ENCODE measurements at places on chromosomes 4 and X.

- no peak for DNase-seq
These were observed 87.5 kb downstream of the MAMLD1 start for GRCh38 chrX:150450519-150451177.

DNA sequence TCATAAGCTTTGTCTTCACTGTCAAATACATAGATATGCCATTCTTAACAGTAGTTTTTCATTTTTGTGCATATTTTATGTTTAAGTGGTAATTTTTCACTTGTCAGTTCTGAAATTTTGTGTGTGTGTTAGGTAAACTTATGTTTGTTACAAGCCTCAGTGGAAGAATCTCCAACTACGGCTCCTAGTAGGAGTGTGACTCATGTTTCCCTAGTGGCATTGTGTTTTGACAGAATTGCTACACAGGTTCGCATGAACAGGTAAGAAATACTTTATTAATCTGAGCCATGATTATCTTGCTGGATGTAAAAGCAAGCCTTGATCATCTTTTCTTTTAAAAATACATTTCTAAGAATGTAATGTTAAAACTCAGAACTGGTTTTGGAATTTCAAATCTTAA lies 94.4 kb downstream of the BLTP1 start:
- DNase-seq: no peak

GRCh38 chr4:17280261-17281018 lies 231.4 kb downstream of the QDPR start:
- no peak for DNase-seq

DNA sequence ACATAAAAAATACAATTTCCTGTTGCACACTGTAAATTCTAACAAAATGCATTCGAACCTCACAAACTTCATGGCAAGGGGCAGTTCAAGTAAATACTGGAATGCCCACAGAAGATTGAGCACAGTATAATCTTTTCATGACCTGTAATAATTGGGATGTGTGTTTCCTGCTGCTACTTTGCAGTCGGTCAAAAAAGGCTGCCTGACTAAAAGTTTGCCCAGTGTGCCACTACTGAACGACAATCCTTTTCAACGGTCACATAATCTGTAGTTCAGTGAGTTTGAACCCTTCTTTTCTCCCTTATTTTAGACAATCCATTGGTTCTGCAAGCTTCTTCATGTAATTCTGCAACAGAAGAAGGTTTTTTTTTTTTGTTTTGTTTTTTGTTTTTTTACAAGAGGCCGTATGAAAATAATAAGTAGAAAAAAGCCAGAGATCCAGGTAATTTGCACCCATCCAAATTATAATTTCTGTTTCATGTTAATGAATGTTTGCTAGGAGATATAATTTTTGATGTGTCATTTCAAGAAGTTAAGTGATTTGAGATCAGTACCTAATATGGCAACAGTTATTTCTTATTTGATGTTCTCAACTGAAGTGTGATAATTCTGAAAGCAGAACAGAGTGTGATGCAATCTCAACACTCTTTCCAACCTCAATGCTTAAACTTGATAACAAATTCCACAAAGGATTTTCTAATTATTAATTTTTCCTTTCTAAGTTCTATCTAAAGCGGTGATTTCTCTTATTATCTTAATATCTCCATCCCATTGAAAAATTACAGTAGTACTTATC lies 237.6 kb downstream of the FSTL5 start:
- DNase-seq: no peak

DNA sequence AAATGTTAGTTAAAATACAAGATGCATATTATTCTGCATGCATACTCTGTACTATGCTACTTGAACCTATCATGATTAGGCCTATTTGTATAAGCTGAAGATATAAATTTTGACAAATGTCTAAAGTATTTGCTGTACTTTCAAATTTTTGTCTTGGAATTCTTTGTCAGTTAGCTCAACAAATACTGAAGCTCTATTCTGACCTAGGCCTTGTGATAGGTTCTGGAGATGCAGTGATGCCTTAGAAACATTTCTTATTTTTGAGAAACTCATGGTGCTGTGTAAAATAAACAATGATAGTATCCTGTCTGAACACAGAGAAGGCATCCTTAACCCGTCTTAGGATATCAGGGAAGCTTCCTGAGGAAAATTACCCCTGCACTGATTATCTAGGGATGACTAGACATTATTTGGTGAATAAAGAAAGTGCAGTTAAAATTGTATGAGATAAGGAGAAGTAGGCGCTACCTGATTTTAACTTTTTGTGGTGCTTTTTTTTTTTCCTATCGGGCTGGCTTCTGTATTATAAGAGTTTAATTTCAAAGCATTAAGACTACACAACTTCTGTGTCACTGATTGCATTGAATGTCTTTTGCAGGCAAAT lies 43.4 kb downstream of the MOB1B start:
- DNase-seq: no peak

GRCh38 chrX:111170017-111170416 lies 74.0 kb downstream of the PAK3 start:
- DNase-seq: no peak

DNA sequence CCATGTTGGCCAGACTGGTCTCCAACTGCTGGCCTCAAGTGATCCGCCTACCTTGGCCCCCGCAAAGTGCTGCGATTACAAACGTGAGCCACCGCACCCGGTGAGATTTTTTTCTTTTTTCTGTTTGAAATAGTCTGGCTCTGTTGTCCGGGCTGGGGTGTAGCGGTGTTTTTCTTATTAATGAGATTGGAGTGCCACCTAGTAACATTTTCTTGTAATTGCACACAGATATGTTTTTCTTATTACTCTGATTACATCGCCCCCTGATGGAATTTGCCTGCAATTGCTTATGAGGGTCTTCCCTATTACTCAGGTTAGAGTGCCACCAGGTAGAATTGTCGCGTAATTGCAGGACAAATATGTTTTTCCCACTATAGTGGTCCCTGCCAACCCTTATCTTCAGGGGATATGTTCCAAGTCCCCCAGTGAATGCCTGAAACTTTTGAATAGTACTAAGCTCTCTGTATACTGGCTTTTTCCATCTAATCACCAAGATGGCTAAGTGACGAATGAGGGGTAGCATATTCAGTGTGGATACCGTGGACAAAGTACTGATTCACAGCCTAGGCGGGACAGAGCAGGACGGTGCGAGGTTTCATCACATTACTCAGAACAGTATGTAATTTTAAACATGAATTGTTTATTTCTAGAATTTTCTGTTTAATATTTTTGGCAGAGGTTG lies 8.6 kb upstream of the PDHA1 start:
- no peak for DNase-seq

- no peak for DNase-seq
These were observed 186.5 kb downstream of the MSL3 start for GRCh38 chrX:11944501-11944900.

DNA sequence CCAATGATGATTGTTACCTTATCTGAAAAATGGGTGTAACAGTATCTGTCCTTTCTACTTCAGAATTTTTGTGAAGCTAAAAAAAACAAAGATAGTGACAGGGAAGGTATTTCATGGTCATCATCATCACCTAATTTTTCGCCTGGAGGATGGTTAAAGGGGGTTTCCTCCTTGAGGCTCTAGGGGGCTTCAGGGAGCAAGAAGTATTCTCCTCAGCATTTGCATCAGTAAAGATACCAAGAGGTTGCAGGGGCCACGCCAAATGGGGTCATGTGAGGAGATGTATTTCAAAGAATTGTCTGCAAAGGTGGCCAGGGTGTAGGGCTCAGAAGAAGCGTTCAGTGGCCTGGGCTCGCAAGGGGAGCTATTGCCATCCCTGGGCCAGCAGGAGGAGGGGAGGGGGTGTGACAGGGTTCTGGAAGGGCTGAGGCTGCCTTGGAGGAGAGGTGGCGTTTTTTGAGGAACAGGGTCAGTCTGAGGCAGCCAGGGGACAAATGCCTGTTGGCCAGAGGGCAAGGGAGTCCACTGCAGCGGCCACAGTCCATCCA lies 7.3 kb upstream of the NSG1 start:
- DNase-seq: no peak

GRCh38 chr4:104829761-104830160 lies 316.9 kb upstream of the TET2 start:
- no peak for DNase-seq

DNA sequence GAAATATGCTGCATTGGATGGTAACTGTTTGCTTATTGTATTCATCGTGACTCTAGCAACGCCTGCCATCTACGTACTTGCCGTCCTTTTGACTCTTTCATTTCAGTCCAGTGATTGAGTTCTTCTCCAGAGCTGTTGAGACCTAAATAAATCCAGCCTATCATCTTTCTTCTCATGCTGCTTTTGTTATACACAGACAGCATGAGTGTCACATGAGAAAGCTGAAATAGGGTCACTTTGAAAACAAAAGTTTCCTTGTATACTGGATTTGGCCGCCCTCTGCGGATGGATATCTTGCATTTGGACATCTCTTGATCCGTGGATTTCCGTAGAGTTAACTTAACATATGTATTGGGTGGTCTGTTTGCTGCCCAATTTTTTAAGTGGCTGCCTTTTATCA lies 67.2 kb downstream of the TMPRSS11F start:
- no peak for DNase-seq

GRCh38 chr4:123060039-123060770 lies 137.8 kb upstream of the NUDT6 start:
- DNase-seq: no peak

DNA sequence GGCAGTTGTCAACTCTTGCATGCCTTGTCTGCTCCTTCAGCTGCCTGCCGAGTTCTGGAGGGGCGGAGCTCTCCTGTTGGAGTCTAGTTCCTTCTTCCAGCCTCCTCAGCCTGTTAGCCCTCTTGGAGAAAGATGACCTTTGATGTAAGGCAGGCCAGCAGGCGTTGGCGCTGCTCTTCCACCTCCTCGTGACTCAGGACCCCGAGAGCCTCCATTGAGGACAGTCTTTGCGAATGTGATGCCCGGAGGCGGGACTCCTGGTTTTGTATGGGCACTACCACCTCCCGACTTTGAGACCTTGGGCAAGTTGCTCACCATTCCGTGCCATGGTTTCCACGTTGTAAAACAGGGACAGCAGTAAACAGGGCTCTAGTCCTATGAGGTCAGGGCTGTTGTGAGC lies 108.3 kb downstream of the TENM3 start:
- DNase-seq: no peak

GRCh38 chr4:75555294-75556164 lies at the start of gene ODAPH:
Gene ODAPH, plus strand, starts transcription at chr4:75556066. Its CDS starts 17 bp downstream, at chr4:75556083.
- DNase-seq: no peak

DNA sequence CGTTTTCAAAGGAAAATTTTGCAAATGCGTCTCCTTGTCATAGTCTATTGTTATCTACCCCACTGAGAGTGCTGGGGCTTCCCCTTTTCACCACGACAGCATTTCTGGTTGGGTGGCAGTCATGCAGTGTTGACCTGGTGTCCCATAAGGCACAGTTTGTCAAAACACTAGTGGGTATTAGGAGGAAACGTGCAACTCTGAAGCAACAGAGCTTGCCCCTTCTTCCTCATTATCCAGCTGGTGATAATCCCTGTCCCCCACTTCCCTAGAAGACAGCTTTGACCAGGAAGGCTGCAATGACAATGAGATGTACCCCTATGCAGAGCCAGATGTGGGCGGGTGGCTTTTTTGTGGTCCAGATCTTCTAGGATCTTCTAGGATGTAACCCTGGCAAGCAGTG lies 1.8 kb downstream of the TBC1D1 start:
- DNase-seq: no peak

GRCh38 chr4:157421365-157421764 lies 200.8 kb downstream of the GRIA2 start:
- no peak for DNase-seq

- DNase-seq: no peak
These were observed 52.6 kb upstream of the DCTD start for GRCh38 chr4:182969651-182970279.
